Ovary (tissue), 10 donors: ENCODE measurements at places on chromosomes 1 and 21. TPM values are rescaled to one million over a fixed set of nuclear protein-coding genes. Genes with fewer than 3 reads are reported as not detected.

Gene AMIGO1
- 16.1 TPM for total RNA-seq

Gene C1QTNF12
- total RNA-seq: 0.92 TPM

Gene AIDA
- 67.2 TPM for total RNA-seq

Gene C8A
- total RNA-seq: not detected

Gene TLCD4
- 5.5 TPM for total RNA-seq

Gene FAM78B
- total RNA-seq: 1.6 TPM

Gene COL11A1
- 0.28 TPM for total RNA-seq

Gene MAP10
- 3.2 TPM for total RNA-seq

Gene SELE
- 6.9 TPM for total RNA-seq

Gene CLCN6
- 32.1 TPM for total RNA-seq

Gene TMPRSS2
- 0.60 TPM for total RNA-seq

Gene POU3F1
- total RNA-seq: not detected

Gene OR2T3
- not detected for total RNA-seq

Gene SMPDL3B
- 0.40 TPM for total RNA-seq
